ENCODE measurements at places on chromosomes 2 and 18.

DNA sequence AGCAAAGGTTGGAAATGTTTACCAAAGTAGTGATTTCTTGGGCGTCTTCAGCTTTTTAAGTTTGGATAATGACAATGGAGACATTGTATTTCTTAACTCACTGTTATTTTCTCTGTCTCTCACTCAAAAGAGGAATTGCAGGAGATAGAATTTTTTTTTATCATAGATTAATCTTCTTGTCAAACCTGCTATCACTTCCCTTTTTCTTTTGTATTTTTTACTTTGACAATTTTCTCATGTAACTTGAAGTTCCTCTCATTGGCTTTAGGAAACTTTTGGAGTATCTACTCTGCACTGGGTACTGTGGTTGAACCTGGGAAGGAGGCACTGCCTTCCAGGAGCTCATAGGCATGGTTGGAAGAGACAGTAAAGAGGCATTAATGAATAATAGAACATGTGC lies 489.1 kb downstream of the CNTNAP5 start:
- no peak for DNase-seq

DNA sequence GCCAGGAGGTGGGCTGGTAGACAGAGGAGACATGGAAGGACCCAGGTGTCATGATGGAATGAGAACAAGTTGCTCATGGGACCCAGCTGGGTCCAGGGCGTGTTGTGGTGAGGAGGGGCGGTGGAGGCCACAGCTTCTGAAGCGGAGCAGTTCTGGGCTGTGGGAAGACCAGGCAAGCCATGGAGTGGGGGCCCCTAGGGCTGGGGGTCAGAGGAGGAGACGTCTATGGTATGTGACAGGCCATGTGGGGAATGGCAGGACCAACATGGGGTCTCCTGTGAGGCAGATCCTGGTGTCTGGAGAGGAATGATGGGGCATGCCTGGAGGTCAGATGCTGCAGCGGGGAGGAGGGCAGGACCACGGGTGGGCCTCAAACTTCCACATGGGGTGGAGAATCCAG lies 16.9 kb downstream of the MYO7B start:
- DNase-seq: no peak

DNA sequence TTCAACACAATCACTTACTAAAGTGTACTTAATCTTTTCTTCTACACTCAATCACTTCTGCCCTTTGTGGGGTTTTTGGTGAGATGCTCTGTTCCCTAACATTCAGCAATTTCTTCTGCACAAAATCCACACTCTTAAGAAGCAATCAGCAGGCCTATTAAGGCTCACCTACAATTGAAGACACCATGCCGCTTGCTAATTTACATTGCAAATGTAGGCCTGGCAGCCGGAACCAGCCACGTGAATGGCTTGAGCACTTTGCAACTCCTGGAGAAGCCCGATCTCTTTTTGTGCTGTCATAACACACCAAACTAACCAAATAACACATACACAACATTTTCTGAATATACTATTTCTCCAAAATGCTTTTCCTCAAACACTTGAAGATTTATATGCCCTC lies 66.3 kb downstream of the NYAP2 start:
- no peak for DNase-seq

DNA sequence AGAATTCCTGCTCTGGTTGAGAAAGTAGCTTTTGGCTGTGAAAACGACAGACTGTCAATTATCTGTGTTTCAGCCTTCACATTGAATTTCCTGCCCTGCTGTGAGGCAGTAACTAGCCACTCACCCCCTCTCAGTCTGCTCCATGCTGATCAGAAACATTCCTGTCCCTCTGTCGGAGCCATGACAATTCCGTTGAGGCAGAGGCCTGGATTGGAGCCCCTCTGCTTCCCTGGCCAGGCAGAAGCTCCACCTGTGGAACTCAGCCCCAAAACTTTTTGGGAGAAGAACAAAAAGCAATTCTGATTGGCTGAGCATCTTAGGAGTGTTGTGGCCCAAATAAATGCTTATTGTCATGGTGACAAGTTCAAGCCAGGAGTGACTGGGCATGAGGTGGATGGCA lies 60.0 kb downstream of the APOB start:
- no peak for DNase-seq

DNA sequence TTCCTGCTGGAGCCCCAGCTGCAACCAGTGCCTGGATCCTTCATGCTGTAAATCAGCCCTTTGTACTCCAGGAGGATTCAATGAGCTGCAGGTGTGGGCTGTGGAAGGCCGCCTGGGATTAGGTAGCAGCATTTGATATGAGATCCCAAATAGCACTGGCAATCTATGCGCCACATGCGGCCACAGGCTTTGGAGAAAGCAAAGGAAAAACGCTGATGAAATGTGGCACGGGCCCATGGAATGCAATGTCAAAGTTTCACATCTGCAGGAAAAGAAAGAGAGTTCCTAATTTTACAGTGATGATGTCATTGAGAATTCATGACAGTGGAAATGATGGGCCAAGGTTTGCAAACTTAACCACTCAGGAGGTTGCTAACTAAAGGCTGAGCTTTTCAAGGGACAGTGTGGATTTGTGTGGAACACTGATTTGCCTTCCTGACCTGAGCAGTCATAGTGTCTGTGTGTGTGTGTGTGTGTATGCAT lies 216.4 kb upstream of the OSR1 start:
- peak; percentile 70 for DNase-seq

DNA sequence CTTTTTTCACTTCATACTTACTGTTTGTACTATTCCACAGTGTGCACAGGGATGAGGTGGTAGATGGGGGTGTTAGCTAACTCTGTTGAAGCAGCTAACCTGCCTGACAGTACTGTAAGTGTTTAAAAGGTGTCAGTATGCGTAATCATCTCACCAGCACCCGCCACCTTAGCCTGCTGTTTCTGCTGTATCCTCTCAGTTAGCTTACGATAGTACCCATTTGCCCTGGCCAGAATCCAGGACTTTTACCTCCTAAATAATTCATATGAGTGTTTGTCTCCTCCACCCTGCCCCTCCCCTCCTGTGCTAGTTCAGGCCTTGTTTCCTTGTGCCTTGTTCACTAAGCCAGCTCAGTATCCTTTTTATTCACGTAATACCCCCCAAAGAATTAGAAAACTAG lies 34.2 kb downstream of the TRAPPC12 start:
- DNase-seq: no peak
